ENCODE measurements at places on chromosomes 16 and 17. TPM values are rescaled to one million over a fixed set of nuclear protein-coding genes. Genes with fewer than 3 reads are reported as not detected.

The CTRB1 gene
- not detected for total RNA-seq

The SULT1A4 gene
- total RNA-seq, result 1.1 TPM

The CMTM2 gene
- total RNA-seq, result not detected

The CSNK1D gene
- 57.6 TPM for total RNA-seq

The DPEP1 gene
- total RNA-seq, result not detected

The ARSG gene
- 2.4 TPM for total RNA-seq

The TNFSF13 gene
- total RNA-seq, result 0.44 TPM

The TMEM219 gene
- total RNA-seq, result 86.6 TPM

The ZNF469 gene
- 1.4 TPM for total RNA-seq

The KCNH6 gene
- total RNA-seq, result not detected

The PLLP gene
- 0.12 TPM for total RNA-seq

The TP53TG3 gene
- total RNA-seq, result not detected

The ADAMTS18 gene
- under 0.01 TPM for total RNA-seq

The NOTUM gene
- total RNA-seq, result under 0.01 TPM

The ABCA9 gene
- total RNA-seq, result 7.0 TPM

The HES7 gene
- total RNA-seq, result not detected

Data from uterine smooth muscle cell (primary cell).